Cerebellar cortex (tissue), 1 donor: ENCODE measurements at places on chromosomes 16 and 17.

GRCh38 chr17:69450918-69451317 lies 36.4 kb downstream of the MAP2K6 start:
- no peak for DNase-seq

- no peak for DNase-seq
These were observed 863.2 kb upstream of the GOT2 start for GRCh38 chr16:59597269-59597668.

DNA sequence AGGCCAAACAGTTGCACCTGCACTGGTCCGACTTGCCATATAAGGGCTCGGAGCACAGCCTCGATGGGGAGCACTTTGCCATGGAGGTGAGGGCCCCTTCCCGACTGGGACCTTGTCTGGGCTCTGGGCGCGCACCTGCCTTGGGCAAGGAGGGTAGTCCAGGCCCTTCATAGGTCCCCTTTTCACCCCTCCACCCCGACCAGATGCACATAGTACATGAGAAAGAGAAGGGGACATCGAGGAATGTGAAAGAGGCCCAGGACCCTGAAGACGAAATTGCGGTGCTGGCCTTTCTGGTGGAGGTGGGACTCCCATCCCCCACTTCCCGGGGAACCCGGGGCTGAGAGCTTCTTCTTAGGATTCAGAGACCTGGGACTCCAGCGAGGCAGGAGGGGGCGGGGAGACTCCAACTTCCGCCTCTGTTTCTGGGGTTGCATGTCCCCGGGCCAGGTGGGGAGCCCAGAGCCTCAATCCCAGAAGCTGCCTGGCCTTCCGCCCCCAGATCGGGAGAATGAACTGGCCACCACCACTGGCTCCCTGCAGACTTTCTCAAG lies 7.8 kb downstream of the CA4 start:
- DNase-seq: no peak

DNA sequence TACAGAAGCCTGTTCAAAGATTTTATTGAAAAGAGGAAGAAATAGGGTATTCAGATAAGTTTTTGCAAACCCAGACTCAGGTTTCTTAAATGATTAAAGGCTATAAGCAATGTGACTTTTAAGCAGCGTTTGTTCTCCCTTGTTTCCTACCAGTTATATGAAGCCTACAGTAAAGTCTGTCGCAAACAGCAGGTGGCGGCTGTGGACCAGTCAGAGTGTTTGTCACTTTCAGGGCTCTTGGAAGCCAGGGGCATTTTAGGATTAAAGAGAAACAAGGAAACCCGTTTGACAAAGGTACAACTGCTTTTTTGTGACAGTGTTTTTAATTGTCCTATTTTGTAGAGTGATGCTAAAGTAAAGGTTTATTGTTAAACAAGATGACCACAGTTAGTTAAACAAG lies 7.7 kb upstream of the RARA start:
- DNase-seq: no peak

- peak; percentile 46 for DNase-seq
These were observed 80.4 kb downstream of the EFCAB5 start for GRCh38 chr17:30021708-30022317.

DNA sequence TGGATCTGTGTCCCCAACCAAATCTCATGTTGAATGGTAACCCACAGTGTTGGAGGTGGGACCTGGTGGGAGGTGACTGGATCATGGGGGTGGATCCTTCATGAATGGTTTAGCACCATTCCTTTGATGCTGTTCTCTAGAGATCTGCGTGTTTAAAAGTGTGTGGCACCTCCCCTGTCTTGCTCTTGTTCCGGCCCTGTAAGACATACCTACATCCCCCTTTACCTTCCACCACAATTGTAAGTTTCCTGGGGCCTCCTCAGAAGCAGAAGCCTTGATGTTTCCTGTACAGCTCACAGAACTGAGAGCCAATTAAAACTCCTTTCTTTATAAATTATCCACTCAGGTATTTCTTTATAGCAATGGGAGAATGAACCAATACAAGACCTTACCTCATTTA lies 257.7 kb downstream of the XYLT1 start:
- no peak for DNase-seq

DNA sequence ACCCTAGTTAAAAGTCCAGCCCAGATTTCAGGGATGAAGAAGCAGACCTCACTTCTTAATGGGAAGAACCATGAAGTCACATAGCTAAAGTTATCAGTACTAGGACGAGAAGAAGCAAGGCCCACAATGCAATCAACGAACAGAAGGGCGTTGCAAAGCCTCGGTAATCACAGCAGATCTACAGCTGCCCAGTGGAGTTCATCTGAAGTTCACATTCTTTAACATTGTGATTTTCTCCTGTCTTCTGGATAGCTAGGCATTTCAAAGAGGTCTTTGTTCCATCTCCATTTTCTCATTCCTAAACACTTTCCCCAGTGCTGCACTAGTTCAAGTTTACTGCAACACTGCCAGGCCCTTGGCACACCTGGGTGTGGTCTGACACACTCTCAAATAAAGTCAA lies 226.7 kb upstream of the N4BP1 start:
- DNase-seq: no peak
